Left lung (tissue), 14 donors: ENCODE measurements at places on chromosomes 4 and X. TPM values are rescaled to one million over a fixed set of nuclear protein-coding genes. Genes with fewer than 3 reads are reported as not detected.

- no peaks in the 10 kb centered on the region for H3K27me3 ChIP-seq
- H3K4me3 ChIP-seq: no peak overlapping the region
- H3K4me1 ChIP-seq: no peaks in the 10 kb centered on the region
These were observed 167.2 kb downstream of the SH3KBP1 start for GRCh38 chrX:19720236-19720635.

GRCh38 chrX:38375891-38376290 is 23.5 kb downstream of the OTC start:
- no peaks in the 10 kb centered on the region for H3K27me3 ChIP-seq
- H3K4me3 ChIP-seq: no peak overlapping the region
- DNase-seq: no peak
- H3K27ac ChIP-seq: no peak overlapping the region
- H3K36me3 ChIP-seq: no peaks in the 10 kb centered on the region

GRCh38 chr4:163393471-163393870 is 49.8 kb downstream of the NPY5R start:
- no peak for DNase-seq
- no peak overlapping the region for H3K4me3 ChIP-seq
- H3K27ac ChIP-seq: no peak overlapping the region
- no peaks in the 10 kb centered on the region for H3K4me1 ChIP-seq

- no peaks in the 10 kb centered on the region for H3K36me3 ChIP-seq
- H3K4me3 ChIP-seq: no peak overlapping the region
- no peak overlapping the region for H3K27ac ChIP-seq
- H3K4me1 ChIP-seq: peaks cover 17% of the 10 kb centered on the region
- H3K27me3 ChIP-seq: no peaks in the 10 kb centered on the region
These were observed 2.4 kb downstream of the STX18 start for GRCh38 chr4:4539481-4539880.

- no peak overlapping the region for H3K4me3 ChIP-seq
- H3K4me1 ChIP-seq: no peaks in the 10 kb centered on the region
- H3K27me3 ChIP-seq: peaks cover 18% of the 10 kb centered on the region
- H3K27ac ChIP-seq: no peak overlapping the region
- DNase-seq: no peak
These were observed 87.3 kb upstream of the DHRSX start for GRCh38 chrX:2588049-2588448.

DNA sequence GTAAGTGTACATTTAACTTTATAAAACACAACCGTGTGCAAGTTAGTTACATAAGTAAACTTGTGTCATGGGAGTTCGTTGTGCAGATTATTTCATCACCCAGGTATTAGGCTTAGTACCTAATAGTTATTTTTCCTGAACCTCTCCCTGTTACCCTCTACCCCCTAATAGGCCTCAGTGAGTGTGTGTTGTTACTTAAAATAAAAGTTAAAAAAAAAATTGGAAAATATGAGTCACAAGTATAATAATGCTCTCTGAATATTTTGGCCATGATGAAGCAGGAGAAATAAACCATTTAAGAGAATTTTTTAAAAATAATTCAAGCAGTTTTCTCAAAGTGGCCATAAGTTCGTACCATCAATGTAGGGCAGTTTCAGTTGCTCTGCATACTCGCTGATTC is 105.1 kb upstream of the GRID2 start:
- no peaks in the 10 kb centered on the region for H3K36me3 ChIP-seq
- H3K4me3 ChIP-seq: no peak overlapping the region
- no peak overlapping the region for H3K27ac ChIP-seq
- DNase-seq: no peak
- H3K4me1 ChIP-seq: no peaks in the 10 kb centered on the region

The RGN gene
- total RNA-seq: 16.2 TPM

The UGT2A3 gene
- total RNA-seq: not detected

The NLGN4X gene
- total RNA-seq: 0.45 TPM

The CITED1 gene
- 0.39 TPM for total RNA-seq

The TMSB15C gene
- 2.8 TPM for total RNA-seq
